MV-4-11 (cell line): ENCODE measurements at places on chromosomes 3 and 15.
A peak's percentile ranks its signal among the peaks of the same experiment; 100 is the strongest.

GRCh38 chr3:171198781-171199472, 172.4 kb upstream of the SLC2A2 start:
- DNase-seq = no peak

GRCh38 chr3:136141291-136141785, 54.8 kb downstream of the MSL2 start:
- peak; percentile 38 for DNase-seq

- no peak for DNase-seq
Observed at GRCh38 chr3:31567036-31567435, 34.3 kb downstream of the STT3B start.

GRCh38 chr15:78850941-78851755, 21.5 kb upstream of the MORF4L1 start:
- DNase-seq = no peak

- no peak for DNase-seq
Observed at GRCh38 chr3:66885326-66886000, 112.6 kb upstream of the KBTBD8 start.

DNA sequence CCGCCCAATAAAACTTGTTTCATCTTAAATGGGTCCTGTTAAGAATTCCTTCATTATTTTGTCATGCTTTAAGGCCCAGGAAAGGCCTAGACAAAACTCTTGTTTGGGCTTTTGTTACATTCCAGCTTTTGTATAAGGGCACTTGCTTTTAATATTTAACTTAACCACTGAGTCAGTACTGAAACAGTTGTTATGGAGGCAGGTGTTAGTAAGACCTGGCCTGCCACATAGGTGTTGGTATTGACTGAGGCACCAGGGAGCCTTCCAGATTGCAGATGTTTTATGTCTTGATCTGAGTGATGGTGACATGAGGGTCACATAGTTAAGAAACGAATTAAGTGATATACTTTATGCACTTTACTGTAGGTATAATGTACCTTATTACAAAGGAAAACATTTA, 274.9 kb upstream of the TGFBR2 start:
- DNase-seq = no peak

GRCh38 chr3:194691481-194692283, 6.0 kb downstream of the FAM43A start:
- DNase-seq = no peak

- peak; percentile 61 for DNase-seq
Observed at GRCh38 chr15:96893159-96893906, 562.8 kb downstream of the NR2F2 start.

- DNase-seq = no peak
Observed at GRCh38 chr3:136979684-136980083, 21.9 kb downstream of the IL20RB start.

- DNase-seq = no peak
Observed at GRCh38 chr3:155604126-155604525, 140.7 kb downstream of the PLCH1 start.

- no peak for DNase-seq
Observed at GRCh38 chr3:133445108-133445507, 45.3 kb downstream of the BFSP2 start.

DNA sequence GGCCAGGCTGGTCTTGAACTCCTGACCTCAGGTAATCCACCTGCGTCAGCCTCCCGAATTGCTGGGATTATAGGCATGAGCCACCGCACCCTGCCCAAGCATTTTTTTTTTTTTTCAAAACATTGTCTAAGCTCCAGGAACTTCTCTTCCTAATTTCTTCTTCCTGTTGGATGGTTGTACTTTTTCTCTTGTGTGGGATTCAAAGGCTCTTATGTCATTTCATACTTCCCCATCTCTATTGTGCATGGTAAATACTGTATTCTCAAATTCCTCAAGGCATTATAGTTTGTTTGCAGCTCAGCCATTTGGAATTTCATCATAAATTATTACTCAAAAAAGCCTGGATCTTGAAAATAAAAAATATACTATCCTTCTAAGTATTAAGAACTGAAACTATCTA, 199.1 kb upstream of the GADL1 start:
- no peak for DNase-seq

GRCh38 chr3:151437906-151438305, 23.0 kb downstream of the IGSF10 start:
- no peak for DNase-seq

GRCh38 chr3:146664403-146664802, 59.3 kb upstream of the PLSCR5 start:
- no peak for DNase-seq

- DNase-seq = no peak
Observed at GRCh38 chr3:88440701-88441100, 290.9 kb downstream of the C3orf38 start.

DNA sequence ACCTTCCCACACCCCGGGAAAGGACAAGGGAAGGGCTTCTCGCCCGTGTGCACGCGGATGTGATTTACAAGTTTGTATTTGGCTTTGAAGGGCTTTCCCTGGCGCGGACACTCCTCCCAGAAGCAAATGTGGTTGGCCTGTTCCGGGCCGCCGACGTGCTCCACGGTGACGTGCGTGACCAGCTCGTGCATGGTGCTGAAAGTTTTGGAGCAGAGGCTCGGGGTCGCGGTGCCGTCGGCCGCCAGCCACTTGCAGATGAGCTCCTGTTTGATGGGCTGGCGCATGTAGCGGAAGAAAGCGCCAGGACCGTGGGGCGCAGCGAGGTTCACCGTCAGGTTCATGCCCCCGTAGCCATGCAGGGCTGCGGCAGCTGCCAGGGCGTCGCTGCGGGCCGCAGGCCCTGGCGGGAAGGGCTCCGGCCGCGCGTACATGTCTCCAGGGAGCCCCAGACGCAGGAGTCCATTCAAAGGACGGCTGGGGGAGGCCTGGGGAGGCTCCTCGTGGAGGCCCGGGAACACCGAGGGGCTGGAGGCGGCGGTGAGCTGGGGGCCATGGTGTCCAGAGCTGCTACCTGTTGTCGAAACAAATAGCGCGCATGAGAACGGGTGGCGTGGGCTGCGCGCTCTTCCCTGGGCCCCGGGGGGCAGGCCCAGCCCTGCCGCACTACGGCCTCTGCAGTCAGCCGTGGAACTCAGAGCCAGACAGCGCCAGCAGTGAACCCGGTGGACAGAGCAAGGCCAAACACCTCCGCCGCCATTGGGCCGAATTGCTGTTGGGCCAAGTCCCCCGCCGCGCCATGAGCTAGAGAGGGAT, 10.2 kb downstream of the ZIC4 start:
- no peak for DNase-seq

GRCh38 chr15:89495638-89496145, 691 bp downstream of the RHCG start:
- no peak for DNase-seq

DNA sequence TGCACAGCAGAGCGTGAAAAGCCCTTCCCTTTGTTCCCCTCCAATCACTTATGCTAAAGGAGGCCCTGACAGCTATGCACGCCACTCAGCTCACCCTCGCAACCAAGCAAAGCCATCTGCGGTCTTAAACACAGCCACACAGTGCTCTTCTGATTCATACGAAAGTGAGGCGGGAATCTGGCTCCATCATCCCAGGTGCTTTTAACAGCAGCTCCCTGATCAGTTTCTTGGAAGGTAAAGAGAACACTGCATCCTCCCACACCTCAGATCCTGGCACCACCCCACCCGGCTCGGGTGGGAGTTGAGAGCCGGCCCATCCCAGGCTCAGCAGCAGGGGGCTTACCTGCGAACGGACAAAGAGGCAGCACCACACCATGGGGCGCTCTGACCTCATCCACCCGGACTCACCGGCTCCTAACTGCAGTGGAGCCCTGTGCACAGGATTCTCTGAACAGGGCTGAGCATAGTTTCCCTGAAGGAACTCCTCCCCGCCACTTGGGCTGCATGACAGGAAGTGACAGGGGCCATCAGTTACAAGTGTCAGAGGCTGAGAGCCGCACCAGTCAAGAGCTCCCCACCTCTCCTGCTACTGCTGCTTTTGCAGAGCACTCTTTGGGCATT, 114.3 kb upstream of the ARHGEF3 start:
- peak; percentile 54 for DNase-seq

GRCh38 chr3:31847760-31848159, 133.3 kb downstream of the OSBPL10 start:
- no peak for DNase-seq

DNA sequence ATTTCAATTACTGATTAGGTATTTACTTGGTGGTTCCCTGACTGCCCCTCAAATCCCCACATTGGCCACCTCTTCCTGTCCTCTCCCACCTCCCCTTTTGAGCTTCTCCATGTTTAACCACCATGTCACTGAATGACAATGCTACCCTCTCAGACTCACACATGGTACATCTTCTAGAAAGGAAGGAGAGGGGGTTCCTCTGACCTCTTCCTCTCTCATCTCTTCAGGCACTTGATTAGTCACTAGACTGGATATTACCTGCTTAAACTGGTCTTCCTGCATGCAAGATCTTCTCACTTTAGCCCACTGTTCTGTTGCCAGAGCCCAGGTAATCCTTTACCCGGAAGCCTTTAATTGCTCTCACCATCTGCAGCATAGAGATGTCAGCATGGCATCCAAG, 64.9 kb downstream of the DIPK2A start:
- DNase-seq = no peak

DNA sequence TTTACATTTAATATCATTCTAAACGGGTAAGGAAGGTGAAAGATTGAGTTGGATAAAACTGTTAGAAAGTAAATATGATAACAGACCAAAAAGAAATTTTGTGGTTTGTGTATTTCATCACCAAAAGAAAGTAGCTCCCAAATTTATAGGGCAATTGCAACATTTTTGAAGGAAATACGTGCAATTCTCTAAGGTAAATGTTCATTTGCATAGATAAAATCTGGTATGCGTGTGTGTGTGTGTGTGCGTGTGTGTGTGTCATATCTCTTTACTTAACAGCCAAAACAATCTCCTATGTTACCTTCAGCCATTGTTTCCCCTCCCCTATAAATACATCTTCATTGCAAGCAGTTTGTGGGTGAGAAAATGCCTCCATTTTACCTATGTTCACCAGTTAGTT, 208.4 kb downstream of the TNIK start:
- no peak for DNase-seq

DNA sequence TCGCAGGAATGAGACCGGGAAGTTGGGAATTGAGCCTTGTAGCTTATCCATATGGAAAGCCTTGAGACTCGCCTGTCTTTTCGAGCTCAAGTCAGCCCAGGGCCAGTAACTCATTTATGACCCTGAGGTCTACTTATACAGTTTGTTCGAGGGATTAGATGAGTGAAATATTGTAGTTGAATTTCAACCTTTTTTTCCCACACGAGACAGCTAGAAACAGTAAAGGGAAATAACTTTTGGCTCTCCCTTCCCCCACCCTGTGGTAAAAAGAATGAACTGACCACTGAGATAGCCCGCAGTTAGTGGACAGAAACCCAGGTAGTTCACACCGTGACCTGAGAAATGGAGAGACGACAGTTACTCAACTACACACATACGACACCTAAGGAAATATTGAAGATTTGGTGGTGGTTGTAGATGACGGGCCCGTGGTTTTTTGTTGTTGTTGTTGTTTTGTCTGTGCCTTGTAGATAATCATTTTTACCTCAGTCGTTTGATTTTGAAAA, 841 bp downstream of the EIF3J start:
- peak; percentile 21 for DNase-seq

- peak; percentile 37 for DNase-seq
Observed at GRCh38 chr3:140128631-140129030, 193.6 kb downstream of the CLSTN2 start.

GRCh38 chr3:3137526-3137925, 10.8 kb downstream of the TRNT1 start:
- DNase-seq = no peak

GRCh38 chr3:46314517-46314916, 39.4 kb upstream of the CCR2 start:
- DNase-seq = peak; percentile 65

DNA sequence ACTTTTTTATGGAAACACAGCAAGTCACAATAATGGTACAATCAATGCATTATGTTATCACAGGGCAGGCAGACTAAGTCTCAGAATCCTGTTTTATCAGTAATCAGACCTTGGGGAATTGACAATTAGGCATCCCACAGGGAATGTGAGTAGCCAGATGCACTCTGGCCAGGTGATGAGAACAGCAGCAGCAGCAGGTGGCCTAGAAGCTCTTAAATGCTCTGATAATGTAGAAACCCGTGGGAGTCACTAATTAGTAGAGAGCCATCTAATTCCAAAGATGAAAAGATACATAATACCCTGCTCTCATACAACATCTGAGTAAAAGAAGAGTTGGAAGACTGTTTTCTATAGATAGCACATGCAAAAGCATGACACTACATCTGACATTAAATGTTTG, 12.6 kb downstream of the CEP152 start:
- no peak for DNase-seq

GRCh38 chr3:70127192-70127591, 127.7 kb downstream of the SAMMSON start:
- DNase-seq = no peak

GRCh38 chr15:58159827-58160386, 21.7 kb downstream of the AQP9 start:
- DNase-seq = no peak

GRCh38 chr3:25043177-25043576, 384.9 kb upstream of the RARB start:
- no peak for DNase-seq
